ENCODE measurements at places on chromosomes 7 and 10.

- no peak for DNase-seq
These were observed 172.1 kb downstream of the SLC16A9 start for GRCh38 chr10:59537501-59537900.

GRCh38 chr10:47071891-47072290 is 160.7 kb downstream of the PTPN20 start:
- peak; percentile 7 for DNase-seq

DNA sequence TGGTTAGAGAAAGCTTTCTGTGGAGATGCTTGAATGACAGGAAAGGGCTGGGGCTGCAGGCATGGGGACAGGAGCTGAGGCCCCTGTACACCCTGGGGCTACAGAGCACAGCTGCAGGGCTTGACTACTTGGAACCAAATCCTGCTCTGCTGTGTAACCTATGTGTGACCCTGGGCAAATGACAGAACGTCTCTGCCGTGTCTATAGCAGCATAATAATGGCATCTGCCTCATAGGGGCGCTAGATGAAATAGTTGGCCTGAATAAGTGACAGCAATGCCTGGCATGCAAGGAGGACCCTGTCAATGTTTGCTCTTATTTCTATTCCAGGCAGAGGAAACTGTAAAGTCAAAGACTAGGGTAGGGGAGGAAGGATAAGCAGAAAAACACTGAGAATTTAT is 254.0 kb downstream of the USP6NL start:
- no peak for DNase-seq

DNA sequence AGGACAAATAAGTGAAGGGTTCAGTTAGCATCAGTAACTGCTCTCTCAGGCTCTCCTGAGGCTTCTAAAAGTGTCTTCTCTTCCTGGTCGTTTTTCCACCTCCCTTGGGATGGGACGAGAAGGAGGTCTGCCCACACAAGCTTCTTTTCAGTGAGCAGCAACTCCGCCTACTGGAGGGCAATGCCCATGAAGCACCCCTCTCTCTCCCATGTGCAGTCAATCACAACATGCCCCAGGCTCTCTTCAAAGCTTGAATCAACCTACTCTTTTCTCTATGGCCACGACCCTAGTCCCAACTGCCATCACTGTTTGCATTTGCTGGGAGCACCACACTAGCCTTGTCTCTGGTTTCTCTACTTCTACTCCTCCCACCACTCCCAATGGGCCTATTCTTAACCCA is 135.6 kb downstream of the RPS24 start:
- DNase-seq: no peak

- peak; percentile 68 for DNase-seq
These were observed 75.1 kb downstream of the EBF3 start for GRCh38 chr10:129888784-129889616.

GRCh38 chr7:130441408-130441869 is 623 bp upstream of the CEP41 start:
- no peak for DNase-seq

DNA sequence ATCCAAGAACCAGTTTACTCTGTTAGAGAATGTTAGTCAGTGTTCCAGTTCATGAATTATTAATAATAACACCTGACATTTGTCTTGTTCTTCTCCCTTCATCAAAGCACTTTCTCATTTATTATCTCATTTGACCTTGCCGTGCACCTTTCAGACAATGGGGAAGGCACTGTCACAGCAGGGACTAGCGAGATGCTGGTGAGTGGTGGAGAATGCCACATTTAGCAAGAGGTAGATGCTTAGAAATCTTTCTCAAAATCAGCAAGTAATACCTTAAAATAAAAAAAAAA is 34.2 kb upstream of the XRCC2 start:
- no peak for DNase-seq

DNA sequence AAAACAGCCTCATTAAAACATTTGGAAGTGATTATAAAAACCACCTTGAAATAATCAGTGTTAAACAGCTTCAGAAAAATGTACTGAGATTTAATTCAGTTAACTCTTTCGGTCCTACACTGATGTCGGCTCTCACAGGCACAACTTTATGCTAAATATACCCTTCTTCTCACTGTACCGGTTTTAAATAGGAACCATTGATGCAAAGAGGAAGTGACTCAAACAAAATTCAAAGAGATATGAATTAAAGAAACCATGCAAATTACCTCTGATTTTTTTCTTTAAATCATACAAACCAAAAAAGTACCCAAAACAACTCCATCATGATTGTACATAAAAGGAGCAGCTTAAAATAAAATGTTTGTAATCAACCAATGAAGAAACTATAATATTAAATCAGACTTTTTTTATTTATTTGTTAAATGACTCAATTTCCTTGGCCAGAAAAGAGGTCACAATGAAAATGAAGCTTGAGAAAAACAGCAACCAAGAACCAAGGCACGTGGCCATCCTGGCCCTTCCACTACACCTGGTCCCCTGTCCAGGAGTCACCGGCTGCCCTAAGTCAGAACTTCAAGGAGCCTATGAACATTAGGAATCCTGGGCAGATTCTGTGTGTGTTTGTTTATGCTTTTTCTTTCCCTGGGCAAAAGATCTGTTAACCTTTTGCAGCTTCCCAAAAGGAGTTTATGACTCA is 73.0 kb upstream of the CABCOCO1 start:
- peak; percentile 31 for DNase-seq
